ENCODE measurements at places on chromosomes 7 and 10. TPM values are rescaled to one million over a fixed set of nuclear protein-coding genes. Genes with fewer than 3 reads are reported as not detected.
A peak's percentile ranks its signal among the peaks of the same experiment; 100 is the strongest.

LRRC4 gene
- 2.9 TPM for polyA plus RNA-seq

GRCh38 chr10:45374350-45375052 is 485 bp downstream of the ALOX5 start:
- DNase-seq = no peak
- peaks cover 75% of the 10 kb centered on the region for H3K27me3 ChIP-seq
- H3K4me3 ChIP-seq = peak overlapping the region; percentile 33
- H3K36me3 ChIP-seq = no peaks in the 10 kb centered on the region
- no peak overlapping the region for H3K27ac ChIP-seq

DNA sequence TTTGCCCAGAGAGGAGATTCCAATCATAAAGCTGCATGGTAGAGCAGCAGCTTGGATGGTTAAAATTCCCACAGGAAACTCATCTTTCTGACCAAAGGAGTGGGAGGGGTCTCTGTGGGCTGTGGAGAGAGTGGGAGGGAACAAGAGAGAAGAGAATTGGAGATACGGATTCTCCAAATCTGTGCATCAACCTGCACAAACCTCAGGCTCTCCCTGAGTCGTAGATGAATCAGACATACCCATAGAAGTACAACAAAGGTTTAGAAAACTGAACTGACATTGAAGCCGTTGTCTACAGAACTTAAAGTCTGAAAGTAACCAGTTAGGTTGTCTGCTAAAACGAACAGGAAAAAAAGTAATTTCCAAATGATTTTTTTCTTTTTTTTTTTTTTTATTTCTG is 41.9 kb downstream of the CYCS start:
- no peak overlapping the region for H3K27ac ChIP-seq
- H3K27me3 ChIP-seq = no peaks in the 10 kb centered on the region
- no peak overlapping the region for H3K4me3 ChIP-seq

EVX1 gene
- polyA plus RNA-seq = not detected

DNA sequence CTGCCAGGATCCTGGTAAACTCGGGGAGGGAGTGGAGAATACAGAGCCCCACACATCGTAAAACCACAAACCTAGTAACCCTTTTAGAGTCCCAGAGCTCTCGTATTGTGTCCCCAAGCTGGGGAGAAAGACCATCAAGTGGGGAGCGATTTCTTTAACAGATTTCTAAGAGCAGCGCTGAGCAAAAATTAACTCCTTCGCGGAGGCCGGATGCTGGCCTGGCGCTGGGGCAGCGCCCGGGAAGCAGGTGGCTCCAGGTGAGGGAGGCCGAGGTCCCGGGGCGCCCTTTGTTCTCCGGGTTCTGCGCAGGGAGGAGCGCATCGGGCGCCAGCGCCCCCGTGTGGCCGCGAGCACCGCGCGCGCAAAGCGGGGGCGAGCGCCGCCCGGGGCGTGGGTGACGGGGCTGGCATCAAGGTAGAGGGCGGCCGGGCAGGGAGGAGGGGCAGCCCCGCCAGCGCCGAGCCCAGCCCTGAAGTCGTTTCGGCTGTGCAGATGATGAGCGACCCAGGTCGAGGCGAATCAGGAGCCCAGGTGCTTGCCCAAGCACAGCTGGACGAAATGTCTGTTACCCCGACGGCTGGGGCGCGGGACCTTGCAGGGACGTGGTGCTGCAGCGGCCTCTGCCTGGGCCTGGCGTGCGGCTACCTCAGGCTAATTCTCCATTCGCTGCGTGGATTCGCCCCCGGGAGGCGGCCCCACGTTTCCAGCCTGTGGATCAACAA is 10.4 kb upstream of the FGFR2 start:
- no peaks in the 10 kb centered on the region for H3K36me3 ChIP-seq
- peak overlapping the region; percentile 4 for H3K4me3 ChIP-seq
- no peak overlapping the region for H3K27ac ChIP-seq
- DNase-seq = peak; percentile 59
- no peaks in the 10 kb centered on the region for H3K4me1 ChIP-seq

MSS51 gene
- polyA plus RNA-seq = 3.5 TPM

DNA sequence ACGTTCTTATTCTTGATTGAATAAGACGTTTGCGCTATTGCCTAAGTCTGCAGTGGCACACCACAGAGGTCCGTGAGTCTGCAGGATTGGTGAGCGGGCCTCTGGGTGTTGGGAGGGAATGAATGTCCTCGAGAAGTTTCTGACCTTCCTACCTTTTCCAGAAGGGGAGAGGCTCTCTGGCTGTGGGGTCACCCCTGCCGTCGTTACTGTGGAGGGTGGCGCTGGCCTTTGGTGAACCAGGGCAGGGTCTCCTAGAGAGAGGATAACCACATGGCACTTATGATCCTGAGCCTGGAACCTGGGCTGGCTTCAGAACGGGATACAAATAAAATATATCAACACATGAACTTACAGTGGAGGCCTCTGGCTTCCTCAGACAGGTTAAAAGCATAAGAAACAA is 13.8 kb downstream of the IL15RA start:
- H3K4me3 ChIP-seq = no peak overlapping the region
- H3K36me3 ChIP-seq = no peaks in the 10 kb centered on the region
- no peaks in the 10 kb centered on the region for H3K27me3 ChIP-seq
- no peak overlapping the region for H3K27ac ChIP-seq

INPP5F gene
- polyA plus RNA-seq = 8.4 TPM

SYT15 gene
- 0.76 TPM for polyA plus RNA-seq

COL28A1 gene
- 0.70 TPM for polyA plus RNA-seq

NRF1 gene
- 12.3 TPM for polyA plus RNA-seq

HOXA9 gene
- polyA plus RNA-seq = not detected

WDR86 gene
- polyA plus RNA-seq = 87.0 TPM

DNA sequence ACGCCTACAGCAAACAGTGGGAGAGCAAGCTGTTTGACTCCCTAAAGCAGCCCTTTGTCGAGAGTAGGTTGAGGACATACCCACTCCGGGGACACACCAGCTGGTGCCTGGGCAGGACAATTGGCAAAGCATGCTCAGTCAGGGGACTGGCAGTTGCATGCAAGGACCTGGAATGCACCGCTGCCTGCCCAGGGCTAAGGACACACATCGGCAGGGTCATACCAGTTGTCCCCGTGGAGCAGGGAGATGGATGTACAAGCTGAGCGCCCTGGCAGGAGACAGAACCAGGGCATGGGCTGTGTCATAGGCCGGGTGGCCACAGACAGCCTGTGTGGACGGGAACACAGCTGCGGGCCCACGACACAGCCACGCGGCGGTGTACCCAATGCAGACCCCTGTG is 18.3 kb upstream of the ELN start:
- H3K4me1 ChIP-seq = peaks cover 13% of the 10 kb centered on the region
- no peak overlapping the region for H3K4me3 ChIP-seq
- no peaks in the 10 kb centered on the region for H3K27me3 ChIP-seq

GRCh38 chr10:121289800-121290199 is 308.4 kb downstream of the FGFR2 start:
- no peak overlapping the region for H3K27ac ChIP-seq
- no peaks in the 10 kb centered on the region for H3K27me3 ChIP-seq
- no peak for DNase-seq
- H3K36me3 ChIP-seq = no peaks in the 10 kb centered on the region
- H3K4me3 ChIP-seq = no peak overlapping the region
- H3K4me1 ChIP-seq = peaks cover 10% of the 10 kb centered on the region

OR2A12 gene
- not detected for polyA plus RNA-seq

DNA sequence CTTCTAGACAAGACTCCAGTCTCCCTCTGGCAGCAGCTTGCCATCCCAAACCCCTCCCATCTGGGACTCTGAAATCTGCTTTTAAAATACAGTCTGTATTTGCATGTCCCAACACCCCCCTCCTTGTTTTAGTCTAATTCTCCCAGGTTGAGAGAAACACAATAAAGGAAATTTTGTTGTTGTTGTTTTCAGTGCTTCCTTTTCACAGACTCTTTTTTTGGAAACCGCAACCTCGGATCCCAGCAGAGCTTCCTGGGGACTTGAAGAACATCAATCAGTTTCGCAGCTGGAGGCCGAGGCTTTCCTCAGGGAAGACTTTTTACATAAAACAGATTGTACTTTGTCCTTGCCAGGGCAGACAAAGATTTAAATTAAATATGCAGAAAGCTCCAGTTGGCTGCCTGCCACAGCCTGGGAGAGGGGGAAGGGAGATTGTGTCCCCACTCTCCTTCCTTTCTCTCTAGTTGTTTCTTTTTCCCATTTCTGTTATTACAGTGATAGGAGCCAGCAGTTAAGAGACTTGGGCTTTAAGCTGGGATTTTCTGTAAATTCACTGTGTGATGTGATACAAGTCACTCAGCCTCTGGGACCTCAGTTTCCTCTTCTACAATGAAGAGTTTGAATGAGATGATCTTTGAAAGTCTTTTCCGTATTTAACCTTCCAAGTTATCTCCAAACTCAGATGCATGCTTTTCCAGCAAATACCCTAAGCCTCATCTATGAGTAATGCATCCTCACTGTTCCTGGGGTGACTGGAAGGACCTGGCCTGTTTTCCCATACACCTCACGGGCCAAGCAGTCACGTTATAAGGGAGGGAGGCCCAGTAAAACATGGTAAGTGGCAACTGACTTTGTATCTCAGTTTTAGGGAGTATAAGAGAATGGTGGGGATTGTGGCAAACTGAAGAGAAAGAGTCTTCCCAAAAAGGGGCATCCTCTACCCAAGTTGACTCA is 192.3 kb downstream of the REEP3 start:
- H3K36me3 ChIP-seq = no peaks in the 10 kb centered on the region
- H3K4me1 ChIP-seq = peaks cover 31% of the 10 kb centered on the region
- H3K27me3 ChIP-seq = no peaks in the 10 kb centered on the region

DNA sequence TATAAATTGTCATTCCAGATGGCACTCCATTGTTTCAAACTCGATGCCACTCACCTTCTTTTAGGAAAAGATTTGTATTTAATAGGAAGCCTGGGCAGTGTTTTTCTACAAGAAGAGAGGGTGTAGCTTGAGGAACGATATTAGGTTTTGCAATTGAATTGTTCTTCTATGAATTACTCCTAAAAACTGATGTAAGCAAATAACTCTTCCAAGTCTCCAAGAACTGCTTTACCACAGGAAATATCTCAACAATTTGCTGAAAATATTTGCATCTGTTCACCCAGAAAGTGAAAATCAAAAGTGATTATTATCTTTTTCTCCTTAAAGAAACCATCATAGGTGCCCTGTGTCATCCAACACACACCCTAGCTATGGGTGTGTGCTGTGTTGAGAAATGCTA is 261.3 kb upstream of the MEOX2 start:
- no peaks in the 10 kb centered on the region for H3K36me3 ChIP-seq
- H3K4me3 ChIP-seq = no peak overlapping the region
- no peak overlapping the region for H3K27ac ChIP-seq
- no peaks in the 10 kb centered on the region for H3K27me3 ChIP-seq

- H3K4me1 ChIP-seq = no peaks in the 10 kb centered on the region
- no peak overlapping the region for H3K27ac ChIP-seq
- no peaks in the 10 kb centered on the region for H3K36me3 ChIP-seq
- no peaks in the 10 kb centered on the region for H3K27me3 ChIP-seq
- no peak overlapping the region for H3K4me3 ChIP-seq
Measured at GRCh38 chr7:122055073-122055472, 89.0 kb downstream of the AASS start.

DNA sequence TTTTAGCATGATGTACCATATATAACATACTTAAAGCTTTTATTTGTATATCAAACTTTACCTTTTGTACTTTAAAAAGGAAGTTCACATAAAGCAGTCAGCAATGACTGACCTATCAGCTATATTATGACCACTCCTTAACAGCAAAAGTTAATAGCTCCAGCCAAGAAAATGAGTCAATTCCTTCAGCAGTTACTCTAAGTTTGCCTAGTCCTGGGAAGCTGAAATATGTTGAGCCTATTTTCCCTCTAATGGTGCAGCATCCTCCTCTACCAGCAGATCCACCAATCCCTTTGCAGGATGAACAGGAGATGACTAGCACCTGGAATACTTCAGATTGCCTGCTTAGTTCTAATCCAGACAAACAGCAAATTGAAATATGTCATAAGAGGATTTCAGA is 64.2 kb downstream of the CUL2 start:
- H3K4me1 ChIP-seq = no peaks in the 10 kb centered on the region
- H3K27ac ChIP-seq = no peak overlapping the region
- no peak overlapping the region for H3K4me3 ChIP-seq
- peaks cover 59% of the 10 kb centered on the region for H3K36me3 ChIP-seq
- DNase-seq = no peak

WDFY4 gene
- 0.72 TPM for polyA plus RNA-seq

DNA sequence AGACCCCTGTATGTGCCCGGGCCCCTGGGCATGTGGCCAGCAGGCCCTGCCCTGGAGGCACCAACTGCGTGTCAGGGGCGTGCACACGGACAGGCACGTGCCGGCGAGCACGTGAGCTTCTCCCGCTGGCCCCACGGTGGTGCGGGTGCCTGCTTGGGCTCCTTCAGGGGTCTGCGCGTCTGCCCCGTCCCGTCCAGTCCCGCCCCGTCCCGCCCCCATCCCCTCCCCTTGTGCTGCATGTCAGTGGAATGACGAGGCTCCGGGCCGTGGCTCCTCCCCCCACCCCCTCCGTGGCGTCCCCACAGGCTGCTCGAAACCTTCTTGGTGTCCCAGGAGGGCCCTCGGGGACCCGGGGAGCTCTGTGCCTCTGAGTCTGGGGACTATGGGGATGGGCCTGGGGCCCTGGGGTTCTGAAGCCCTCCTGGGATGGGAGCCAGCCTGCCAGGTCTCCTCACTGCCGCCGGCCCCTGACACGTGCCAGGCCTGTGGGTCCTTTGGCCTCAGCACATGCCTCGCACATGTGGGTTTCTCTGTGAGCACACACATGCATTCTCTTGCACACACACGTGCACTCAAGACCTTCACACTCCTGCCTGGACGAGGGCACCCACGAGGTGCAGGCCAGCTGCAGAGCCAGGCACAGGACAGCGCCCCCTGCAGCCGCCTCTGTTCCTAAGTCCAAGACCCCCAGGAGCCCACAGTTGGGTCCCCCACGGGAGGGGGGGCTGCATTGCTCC is 27.5 kb upstream of the AMZ1 start:
- no peaks in the 10 kb centered on the region for H3K4me1 ChIP-seq
- no peak for DNase-seq
- no peaks in the 10 kb centered on the region for H3K27me3 ChIP-seq
- H3K4me3 ChIP-seq = no peak overlapping the region

DNA sequence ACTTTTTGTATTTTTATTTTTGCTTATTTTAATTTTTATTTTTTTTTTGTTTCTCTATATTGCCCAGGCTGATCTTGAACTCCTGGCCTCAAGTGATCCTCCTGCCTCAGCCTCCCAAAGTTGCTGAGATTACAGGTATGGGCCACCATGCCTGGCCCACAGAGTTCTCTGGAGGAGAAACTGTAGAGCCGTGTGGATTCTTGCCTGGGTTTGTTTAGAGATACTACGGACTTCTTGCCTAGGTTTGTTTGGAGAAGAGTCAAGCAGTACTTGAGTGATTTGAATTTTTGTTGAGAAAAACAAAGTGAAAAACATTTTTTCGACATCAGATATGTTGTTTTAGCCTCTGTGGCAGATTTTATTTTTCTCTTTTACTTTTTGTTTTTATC is 99.0 kb downstream of the CAMK1D start:
- no peak overlapping the region for H3K4me3 ChIP-seq
- H3K27ac ChIP-seq = no peak overlapping the region
- H3K27me3 ChIP-seq = no peaks in the 10 kb centered on the region
- no peak for DNase-seq
